Sigmoid colon (tissue), 7 donors: ENCODE measurements at places on chromosomes 7 and 10. TPM values are rescaled to one million over a fixed set of nuclear protein-coding genes. Genes with fewer than 3 reads are reported as not detected.

DNA sequence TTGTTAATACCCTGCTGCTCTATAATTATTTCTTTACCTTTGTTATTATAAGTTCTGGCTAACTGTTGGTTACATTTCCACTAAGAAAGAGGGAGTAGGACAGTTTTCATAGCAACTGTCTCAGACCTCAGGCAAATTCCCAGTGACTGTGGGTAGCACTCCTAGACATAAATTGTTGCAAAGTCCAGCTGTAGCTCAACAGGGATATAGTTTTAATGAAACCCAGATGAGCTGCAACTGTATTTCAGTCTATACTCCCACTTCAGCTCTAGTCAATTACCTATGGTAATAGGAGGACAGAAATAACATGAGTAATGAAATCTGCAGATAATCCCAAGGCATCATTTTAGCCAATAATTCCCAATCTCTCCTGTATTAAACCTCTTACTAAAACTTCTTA, 103.0 kb upstream of the SEMA3A start:
- DNase-seq, result no peak

DNA sequence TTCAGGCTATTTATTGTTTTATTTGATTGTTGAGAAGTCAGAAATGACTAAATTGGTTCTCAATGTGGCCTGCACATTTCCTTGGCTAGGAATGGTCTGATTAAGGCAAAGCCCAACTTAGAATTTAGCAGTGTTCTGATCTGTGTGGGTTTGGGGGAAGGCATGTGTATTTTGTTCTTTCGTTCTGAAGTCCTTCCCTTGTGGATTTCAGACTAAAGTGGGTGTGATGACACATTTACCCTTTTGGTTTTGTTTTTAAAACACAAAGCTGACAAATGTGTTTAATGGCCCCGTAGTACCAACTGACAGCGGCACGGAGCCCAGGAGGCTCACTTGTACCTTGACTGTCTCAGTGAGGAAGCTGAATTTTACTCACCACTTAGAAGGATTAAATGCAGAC, 452.3 kb upstream of the GALNT17 start:
- no peak for DNase-seq

DNA sequence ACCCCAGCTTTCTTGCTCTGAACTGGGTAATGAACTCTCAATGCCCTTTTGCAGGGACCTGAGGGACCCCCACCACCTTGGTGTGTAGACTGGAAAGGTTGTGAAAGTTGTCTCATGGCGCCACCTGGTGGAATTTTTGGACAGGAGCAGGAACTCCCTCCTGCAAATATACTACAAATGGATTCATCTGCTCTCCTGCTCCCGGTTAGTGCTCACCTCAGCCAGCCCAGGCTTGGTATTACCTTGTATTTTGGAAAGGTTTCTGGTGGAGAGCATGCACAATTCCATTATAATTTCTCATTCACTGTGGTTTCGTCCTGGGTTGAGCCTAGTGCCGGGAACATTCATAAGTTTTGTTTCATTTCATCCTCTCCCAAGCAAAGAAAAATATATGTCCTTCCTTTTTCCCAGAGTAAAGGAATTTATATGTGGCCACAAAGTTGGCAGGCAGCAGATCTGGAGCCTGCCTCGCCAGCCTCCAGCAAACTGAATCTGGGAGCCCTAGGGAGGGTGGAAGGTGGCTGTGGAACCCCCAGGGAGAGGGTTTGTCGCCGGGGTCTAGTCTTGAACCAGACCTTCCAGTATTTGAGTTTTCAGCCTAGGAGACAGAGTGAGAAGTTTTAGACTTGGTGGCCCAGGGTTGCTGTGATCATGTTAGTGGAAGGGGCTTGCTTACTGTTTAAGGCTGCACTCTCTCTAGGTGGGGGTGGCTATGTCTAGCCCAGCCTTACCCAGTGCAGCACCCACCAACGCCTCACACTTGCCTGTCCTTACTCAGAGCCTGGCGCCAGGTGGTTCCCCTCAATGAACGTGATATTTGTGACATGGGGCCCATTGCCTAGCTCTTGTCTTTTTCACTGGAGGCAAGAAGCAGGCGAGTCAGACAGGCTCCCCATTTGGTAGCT, 9.5 kb downstream of the FAM241B start:
- DNase-seq, result peak; percentile 41

DNA sequence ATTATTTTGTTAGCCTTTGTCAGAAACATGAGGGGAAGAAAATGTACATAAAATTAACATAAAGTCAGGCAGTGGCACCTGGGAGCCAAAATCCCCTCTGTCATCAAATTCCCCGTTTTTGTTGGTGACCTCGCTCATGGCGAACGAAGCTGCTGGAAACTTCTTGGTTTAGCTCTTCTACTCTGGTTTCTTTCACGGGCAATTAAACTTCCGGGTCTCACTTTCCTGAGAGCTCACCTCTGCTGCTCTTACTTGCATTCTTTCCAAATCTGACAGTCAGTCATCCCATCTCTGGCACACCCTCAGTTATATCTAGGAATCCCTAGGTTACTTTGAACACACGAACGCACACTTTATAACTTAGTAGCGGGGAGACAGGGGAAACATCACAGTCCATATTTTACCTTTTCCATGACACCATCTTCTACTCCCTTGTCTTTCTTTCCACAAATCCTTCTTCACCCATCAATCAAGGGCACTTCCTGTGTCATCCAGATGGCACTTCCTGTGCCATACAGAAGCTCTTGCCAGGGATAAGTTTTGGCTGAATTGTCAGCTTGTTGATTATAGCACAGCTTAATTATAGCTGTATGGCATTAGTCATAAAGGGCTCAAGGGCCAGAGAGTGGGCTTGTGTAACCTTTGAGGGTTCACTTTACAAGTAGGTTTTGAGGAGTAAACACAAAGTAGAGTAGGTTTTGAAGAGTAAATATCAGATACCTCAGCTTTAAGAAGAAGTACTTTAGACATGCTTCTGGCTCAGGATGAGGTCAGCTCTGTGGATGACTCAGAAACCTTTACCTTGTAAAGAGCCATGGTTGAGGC, 105.1 kb downstream of the GATA3 start:
- no peak for DNase-seq

GRCh38 chr10:6404127-6405072, 175.7 kb downstream of the PRKCQ start:
- no peak for DNase-seq

DNA sequence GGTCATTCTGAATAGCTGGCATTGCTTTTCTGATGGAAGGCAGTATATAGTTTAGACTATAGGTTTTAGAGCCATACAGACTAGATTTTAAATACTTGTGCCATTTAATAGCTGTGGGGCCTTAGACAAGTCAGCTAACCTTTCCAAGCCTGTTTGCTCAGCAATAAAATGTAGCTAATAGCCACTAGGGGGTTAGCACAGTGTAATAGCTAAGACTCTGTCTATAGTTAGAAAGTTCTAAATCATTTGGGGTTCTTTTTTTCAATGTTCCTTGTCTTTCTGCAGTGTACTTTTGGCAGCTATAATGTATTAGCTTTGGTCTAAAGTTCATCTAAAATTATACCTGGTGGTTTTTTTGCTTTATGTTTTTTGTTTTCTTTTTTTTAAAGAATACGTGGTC, 7.5 kb upstream of the KIFBP start:
- DNase-seq, result no peak

DNA sequence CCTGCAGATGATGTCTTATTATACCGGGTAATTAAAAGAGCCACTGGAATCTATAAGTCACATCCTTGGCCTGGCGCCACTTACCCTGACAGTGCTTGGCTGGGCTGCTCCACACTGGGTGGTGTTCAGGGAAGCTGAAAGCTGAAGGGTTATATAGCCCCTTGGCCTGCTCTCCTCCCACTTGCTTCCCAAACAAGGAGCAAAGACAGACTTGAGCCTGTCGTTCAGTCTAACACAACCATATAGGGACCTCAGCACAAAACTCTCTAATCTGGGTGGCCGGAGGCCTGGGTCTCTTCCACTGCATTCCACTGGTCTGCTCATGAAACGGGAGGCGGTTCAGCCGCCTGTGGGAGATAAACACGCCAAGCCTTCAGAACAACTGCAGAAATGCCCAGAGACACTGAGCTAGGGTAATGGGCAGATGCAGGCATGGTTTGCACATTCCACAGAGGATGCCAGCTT, at the start of gene ACTA2:
TSS of gene ACTA2 (minus strand) at position 127 of the 465 bp plus-strand sequence. CDS start 3,843 bp downstream, outside the sequence.
- DNase-seq, result peak; percentile 93

- DNase-seq, result peak; percentile 60
Observed at GRCh38 chr7:44755698-44756627, 7.3 kb downstream of the ZMIZ2 start.

GRCh38 chr7:284762-285722, 4.9 kb upstream of the FOXL3 start:
- DNase-seq, result peak; percentile 47

GRCh38 chr10:80532571-80532970, 5.1 kb upstream of the SH2D4B start:
- DNase-seq, result peak; percentile 57

GRCh38 chr10:97960269-97961056, 70.0 kb downstream of the CRTAC1 start:
- DNase-seq, result no peak

DNA sequence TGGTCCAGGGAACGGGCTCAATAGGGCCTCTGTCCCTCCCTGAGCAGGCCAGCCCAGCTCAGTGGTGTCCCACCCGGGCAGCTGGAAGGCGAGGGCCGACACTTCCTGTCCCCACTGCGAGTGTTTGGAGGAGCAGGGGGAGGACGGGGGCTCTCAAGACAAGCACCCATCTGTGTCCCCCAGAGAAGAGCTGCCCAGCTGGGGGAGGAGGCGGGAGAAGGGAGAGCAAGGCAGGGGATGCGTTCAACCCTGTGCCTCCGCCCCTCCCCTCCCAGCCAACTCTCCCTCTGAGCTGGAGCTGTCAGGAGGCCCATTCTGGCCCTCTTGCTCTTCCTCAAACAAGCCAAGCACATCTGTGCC, 35.7 kb downstream of the ZCCHC24 start:
- peak; percentile 82 for DNase-seq

GRCh38 chr7:118185163-118185860, 1.3 kb downstream of the LSM8 start:
- DNase-seq, result no peak

DNA sequence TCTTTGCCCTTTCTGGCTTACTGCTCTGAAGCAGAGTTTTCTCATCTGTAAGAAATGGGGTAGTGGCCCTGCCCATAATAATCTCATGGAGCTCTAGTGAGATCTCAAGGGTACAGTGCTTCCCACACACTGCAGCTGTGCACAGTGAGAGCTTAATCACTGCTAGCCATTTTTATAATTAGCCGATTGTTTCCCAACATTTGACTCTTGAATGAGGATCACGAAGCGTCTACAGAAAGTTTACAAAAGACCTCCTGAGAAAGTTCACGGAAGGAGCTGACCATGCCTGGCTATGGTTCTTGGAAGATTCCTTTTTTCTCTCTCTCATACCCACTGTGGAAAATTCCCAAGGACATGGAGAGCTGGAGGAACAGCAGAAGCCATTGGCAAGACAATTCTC, 70.4 kb downstream of the FAM171A1 start:
- DNase-seq, result no peak

DNA sequence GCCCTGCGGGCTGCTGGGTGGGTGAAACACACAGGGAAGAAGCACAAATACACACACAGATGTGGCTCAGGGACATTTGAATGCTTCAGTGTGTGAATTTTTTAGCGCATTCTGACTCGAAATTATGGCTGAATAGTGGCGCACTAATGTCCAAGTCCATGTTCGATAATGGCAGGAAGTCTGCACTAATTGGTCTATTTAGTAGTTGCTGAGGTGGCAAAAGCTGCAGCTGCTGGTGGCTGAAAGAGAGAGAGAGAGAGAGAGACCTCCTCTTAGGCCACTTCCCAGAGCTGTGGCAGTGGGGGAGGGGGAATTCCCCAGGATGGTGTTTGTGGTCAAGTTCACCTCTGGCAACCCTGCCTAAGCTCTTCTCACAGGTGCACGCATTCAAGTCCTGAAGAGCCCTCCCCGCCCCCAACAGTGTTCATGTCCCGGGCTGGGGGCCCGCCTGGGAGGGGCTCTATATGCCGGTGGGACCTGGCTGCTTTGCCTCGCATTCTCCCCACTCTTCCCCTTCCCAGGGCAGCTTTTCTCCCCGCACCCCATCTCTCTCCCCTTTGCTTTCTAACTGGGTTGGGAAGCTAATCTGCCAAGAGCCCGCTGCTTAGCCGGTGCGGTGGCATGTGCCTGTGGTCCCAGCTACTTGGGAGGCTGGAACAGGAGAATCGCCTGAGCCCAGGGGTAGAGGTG, 6.0 kb upstream of the MNX1 start:
- no peak for DNase-seq

CRHR2 gene
- not detected for total RNA-seq

H2BK1 gene
- not detected for total RNA-seq

LOXL4 gene
- 10.3 TPM for total RNA-seq

OR2A7 gene
- total RNA-seq, result 0.83 TPM

GIMAP1 gene
- 6.4 TPM for total RNA-seq

ZNF804B gene
- 0.41 TPM for total RNA-seq

GPR85 gene
- total RNA-seq, result 0.16 TPM

AKR1C8 gene
- total RNA-seq, result not detected

CHCHD3 gene
- total RNA-seq, result 63.3 TPM
